Caki2 (cell line): ENCODE measurements at places on chromosomes 2 and 18.
A peak's percentile ranks its signal among the peaks of the same experiment; 100 is the strongest.

GRCh38 chr2:162174746-162175145, 22.7 kb upstream of the GCG start:
- DNase-seq: no peak

- no peak for DNase-seq
Measured at GRCh38 chr2:109690822-109691541, 76.8 kb downstream of the SOWAHC start.

DNA sequence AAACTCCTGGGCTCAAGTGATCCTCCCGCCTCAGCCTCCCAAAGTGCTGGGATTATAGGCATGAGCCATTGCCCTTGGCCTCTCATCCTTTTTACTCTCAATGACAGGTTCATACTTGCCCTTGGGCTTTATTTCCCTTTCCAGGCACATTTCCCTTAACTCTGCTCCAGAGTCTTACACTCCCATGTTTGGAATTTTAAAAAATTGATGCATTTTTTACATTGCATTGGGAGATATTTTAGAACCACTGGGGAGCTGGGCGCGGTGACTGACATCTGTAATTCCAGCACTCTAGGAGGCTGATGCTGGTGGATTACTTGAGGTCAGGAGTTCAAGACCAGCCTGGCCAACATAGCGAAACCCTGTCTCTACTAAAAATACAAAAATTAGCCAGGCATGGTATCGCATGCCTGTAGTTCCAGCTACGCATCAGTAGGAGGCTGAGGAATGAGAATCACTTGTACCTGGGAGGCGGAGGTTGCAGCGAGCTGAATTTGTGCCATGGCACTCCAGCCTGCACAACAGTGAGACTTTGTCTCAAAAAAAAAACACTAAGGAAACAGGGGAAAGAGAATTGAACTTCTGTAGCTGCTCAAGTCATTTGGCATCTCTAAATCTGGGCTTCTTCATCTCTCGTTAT, 18.2 kb downstream of the TGIF1 start:
- DNase-seq: no peak

GRCh38 chr18:12891561-12891960, 7.5 kb upstream of the PTPN2 start:
- DNase-seq: no peak

DNA sequence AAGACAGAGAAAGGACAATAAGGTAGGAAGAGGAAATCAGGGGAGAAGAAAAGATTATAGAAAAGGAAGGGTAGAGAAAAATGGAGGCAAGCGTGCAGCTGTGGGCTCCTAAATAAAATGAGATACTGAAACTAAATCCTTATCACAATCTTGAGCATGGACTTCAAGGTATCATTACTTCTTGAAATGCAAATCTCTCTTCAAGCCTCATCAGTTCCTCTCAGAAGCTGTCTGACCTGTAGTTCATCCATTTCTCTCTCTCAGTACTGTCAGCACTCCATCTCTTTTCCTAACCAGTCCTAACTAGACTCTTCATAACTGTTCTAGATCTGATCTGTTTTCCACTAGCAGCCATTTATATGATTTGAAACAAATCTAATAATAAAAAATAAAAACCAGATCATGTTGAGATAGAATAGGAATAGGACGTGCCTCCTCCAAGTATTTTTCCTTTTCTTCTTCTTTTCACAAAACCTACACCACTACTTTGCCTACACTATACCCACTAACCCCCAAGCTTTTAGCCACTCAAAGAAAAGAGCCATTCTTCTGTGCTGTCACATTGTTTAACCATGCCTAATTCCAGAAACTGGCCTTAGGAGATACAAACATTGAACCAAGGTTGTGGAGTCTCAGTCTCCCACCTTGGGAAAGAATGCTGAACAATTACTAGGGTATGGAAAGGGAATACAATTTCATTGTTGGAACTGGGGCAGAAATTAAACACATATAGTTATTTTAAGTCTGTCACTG, 21.1 kb downstream of the BABAM2 start:
- DNase-seq: no peak

DNA sequence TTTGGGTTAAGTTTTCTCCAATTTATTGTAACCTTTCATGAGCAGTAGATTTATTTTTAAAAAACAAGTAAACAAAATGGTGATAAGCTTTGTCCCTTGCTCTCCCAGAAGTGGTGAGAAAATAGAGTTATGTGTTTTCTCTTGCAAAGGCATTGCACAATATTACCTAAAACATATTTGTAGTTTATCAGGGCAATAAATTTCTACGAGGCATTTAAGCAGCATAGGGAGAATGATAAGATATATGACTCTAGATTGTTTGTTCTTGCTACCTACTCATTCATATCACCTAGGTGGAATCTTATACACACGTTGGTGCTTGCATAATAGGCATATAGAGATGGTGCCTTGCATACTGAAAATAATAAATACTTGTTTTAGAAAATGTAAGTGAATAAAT, 201.7 kb downstream of the MYO1B start:
- DNase-seq: no peak

GRCh38 chr18:25171334-25171733, 180.6 kb downstream of the ZNF521 start:
- no peak for DNase-seq

GRCh38 chr18:57918601-57919000, 115.5 kb upstream of the ATP8B1 start:
- DNase-seq: no peak

GRCh38 chr2:19035238-19035637, 323.2 kb downstream of the OSR1 start:
- DNase-seq: no peak

GRCh38 chr2:69086466-69086865, 73.5 kb downstream of the ANTXR1 start:
- DNase-seq: no peak

DNA sequence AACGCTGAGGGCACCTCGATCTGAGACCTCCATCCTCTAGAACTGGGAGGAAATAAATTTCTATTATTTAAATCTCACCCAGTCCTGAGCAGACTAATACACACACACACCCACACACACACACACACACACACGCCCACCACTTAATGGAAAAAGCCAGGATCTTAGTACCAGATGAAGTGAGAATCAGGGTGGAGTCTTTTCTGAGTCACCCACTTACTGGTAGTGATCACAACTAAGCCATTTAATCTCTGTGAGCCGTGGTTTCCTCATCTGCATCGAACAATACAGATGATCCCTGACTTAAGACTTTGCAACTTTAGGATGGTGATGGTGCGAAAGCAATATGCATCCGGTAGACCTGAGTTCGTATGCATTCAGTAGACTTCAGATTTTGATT, 18.6 kb downstream of the THNSL2 start:
- DNase-seq: no peak

DNA sequence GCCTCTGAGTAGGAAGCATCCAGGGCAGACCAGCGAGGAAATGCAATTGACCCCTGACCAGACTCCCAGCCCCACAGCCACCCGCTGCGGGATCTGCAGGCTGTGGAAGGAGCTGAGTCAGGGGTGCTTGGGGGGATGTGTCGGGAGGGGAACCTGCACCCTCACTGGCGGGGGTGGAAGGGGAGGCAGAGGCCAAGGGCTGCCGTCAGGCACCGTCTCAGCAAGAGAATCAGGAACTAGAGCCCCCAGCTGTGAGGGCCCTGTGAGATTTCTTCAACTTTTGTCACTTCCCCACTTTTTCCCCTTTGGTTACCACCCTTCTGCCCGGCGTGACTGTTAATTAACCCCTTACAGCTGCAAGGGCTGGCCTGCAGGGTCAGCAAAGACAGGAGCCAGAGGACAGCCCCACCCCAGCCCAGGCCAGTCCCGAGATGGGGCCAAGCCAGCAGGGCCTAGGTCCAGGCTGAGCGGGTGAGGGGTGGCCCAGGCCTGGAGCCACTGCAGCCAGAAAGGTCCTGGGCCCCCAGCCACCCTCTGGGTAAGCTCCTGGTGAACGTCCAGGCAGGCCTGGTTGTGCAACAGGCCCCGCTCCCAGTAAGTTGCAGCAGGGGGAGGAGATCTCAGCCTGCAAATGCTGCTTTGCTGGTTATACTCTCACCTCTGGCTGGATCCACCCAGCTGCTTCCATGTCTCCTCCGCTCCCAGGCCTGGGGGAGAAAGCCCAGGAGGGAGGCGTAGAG, 147.0 kb upstream of the ID2 start:
- no peak for DNase-seq

DNA sequence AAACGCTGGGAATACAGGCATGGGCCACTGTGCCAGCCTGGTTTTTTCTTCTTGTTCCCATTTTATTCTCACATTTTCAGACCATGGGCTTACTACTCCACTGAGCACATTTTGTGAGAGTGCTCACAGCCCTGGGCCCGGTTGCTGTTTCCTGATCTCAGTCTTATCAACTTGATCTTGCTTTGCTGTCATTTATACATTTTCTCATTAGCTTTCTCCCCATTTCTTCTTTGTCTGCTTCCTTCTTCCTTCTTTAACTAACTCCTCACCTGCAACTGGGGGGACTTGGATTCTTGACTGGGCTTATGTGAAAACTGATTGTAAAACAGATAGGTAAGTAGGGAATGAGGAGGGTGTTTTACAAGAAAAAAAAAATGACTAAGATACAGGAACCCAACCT, 117.3 kb downstream of the PLB1 start:
- DNase-seq: no peak

- DNase-seq: no peak
Measured at GRCh38 chr2:179447839-179448447, 183.3 kb upstream of the SESTD1 start.

DNA sequence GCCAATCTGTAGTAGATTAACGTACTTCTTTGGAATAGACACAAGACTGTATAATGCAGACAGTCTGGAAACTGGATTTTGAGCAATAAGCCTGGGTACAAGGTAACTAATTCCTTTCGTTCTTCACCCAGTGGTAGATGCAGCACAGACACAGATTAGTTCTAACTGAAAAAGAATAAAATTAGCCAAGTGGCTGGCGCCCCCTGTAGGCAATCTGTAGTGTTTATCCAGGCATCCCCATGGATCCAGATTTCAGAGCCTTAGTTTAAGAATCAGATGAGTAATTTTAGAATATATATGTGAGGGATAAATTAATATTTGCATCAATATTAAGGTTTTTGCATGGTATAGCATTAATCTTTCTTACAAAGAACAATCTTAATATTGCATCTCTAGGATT, 563.9 kb downstream of the DCC start:
- peak; percentile 14 for DNase-seq

- no peak for DNase-seq
Measured at GRCh38 chr2:15768615-15769014, 171.7 kb upstream of the MYCN start.

GRCh38 chr2:80293039-80293438, 11.5 kb downstream of the LRRTM1 start:
- DNase-seq: no peak

DNA sequence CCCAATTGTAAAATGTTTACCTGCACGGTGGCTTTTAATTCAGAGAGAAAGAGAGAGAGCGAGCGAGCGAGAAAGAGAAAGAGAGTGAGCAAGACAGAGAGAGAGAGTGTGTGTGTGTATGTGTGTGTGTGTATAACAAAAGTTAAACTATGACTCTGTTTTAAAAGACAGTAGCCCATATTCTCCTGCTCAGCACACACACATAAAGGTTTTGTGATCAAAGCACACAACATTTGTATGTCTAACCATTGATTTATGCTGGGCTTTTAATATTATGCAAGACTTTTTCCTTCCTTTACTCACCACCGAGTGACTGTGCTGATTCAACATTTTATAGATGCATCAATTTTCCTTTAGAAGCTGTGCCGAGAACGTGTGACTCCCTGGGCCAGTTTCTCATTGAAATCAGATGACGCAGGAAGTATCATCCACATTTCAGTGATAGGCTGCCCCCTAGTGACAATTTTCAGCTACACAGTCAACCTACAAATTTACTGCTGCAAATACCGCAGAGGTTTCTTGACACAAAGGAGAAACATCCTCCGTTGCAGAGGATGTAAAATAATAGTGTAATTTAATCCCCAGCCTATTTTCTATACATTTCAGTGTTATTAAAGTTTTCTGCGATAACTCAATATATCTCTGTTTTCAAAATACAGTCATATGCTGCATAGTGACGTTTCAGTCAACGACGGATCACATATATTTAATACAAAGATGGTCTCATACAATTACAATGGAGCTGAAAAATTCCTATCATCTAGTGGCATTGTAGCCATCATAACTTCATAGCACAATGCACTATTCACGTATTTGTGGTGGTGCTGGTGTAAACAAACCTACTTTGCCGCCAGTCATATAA, 165.9 kb upstream of the TANK start:
- DNase-seq: peak; percentile 70

DNA sequence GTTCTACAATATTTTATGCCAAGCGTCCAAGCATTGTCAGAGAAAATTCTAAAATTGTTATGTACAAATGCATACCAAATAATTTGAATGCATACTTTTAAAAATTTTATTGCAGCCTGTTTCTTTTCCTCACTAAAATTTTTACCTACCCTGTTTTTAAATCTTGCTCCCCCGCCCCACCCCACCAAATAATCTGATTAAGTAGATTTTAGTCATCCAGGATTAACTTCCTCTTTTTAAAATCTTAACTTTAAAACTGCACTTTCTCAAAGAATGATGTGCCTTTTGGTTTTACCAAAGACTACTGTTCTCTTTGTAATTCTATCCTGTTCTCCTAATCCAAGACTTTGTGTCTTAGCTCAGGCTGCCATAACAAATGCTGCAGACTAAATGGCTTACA, 269.4 kb upstream of the FN1 start:
- DNase-seq: no peak

DNA sequence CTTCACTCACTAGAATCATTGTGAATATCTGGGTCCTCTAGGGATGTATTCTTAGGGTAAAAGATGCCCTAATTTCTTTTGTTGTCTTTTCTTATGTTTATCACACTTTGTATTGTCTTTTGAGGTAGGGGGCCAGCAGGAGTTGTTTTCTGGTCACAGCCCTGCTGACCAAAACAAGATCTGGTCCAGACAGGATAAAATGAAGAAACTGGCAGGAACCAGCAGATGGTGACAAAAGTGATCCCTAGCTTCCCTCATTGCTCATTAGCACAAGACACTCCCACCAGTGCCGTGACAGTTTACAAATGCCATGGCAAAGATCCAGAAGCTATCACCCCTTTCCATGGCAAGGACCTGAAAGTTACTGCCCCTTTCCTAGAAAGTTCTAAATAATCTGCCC, 81.7 kb upstream of the CCDC85A start:
- DNase-seq: no peak

- DNase-seq: no peak
Measured at GRCh38 chr2:197358931-197359330, 48.4 kb upstream of the ANKRD44 start.

- no peak for DNase-seq
Measured at GRCh38 chr2:8831516-8831915, 5.9 kb downstream of the KIDINS220 start.

DNA sequence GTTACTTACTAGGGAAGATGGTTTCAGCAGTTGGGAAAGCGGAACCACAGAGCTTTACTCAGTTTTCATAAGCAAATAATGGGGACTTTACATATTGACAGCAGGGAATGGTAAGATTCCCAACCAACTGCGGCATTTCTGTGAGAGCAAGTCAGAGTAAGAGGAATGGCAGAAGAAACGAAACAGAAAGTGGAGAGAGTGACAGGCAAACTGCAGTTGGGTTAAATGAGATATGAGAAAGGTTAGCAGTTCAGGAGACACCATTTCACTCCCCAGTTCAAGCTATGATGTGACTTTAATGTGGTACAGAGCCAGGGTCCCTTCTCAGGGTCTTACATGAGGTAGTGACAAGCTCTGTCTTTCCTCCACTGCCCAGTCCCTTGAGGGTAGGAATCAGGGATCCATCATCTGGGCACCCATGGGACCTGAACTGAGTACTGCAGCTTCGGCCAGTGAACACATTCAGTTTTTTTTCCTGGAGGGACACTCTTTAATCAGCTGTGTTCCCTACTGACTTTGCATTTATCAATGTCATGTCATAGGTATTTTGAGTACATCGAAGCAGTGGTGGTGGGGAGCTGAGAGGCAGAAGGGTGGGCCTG, 33.0 kb upstream of the GREB1 start:
- DNase-seq: no peak

GRCh38 chr2:98501876-98502275, 57.2 kb downstream of the INPP4A start:
- no peak for DNase-seq
